ENCODE measurements at places on chromosomes 4 and X. TPM values are rescaled to one million over a fixed set of nuclear protein-coding genes. Genes with fewer than 3 reads are reported as not detected.

The NDP gene
- polyA plus RNA-seq: 3.7 TPM

The NAA11 gene
- 0.52 TPM for polyA plus RNA-seq

The MAOA gene
- polyA plus RNA-seq: 0.52 TPM

The MAGEB1 gene
- polyA plus RNA-seq: not detected

The DKC1 gene
- 35.7 TPM for polyA plus RNA-seq

The TMSB15A gene
- polyA plus RNA-seq: 9.8 TPM

The KLHL2 gene
- polyA plus RNA-seq: 6.6 TPM

The GLRA3 gene
- not detected for polyA plus RNA-seq

The FATE1 gene
- polyA plus RNA-seq: 1.2 TPM

The SLC9B2 gene
- 11.8 TPM for polyA plus RNA-seq

The VEGFC gene
- polyA plus RNA-seq: 7.9 TPM

The DCAF16 gene
- polyA plus RNA-seq: 30.2 TPM

The ALPK1 gene
- polyA plus RNA-seq: 6.0 TPM

The NPY2R gene
- polyA plus RNA-seq: 0.08 TPM

The KIAA1210 gene
- 0.24 TPM for polyA plus RNA-seq

The RAB40AL gene
- not detected for polyA plus RNA-seq

The PAGE2B gene
- polyA plus RNA-seq: 0.29 TPM

The NXF3 gene
- not detected for polyA plus RNA-seq

The ATOH1 gene
- not detected for polyA plus RNA-seq

The MED12 gene
- 44.2 TPM for polyA plus RNA-seq

The MAGEA11 gene
- polyA plus RNA-seq: not detected

The BEND2 gene
- polyA plus RNA-seq: 0.05 TPM

The ETDB gene
- polyA plus RNA-seq: not detected

The PRR27 gene
- polyA plus RNA-seq: 0.05 TPM

The MAGEA12 gene
- not detected for polyA plus RNA-seq

Measured in forelimb muscle (tissue), 1 donor.